A549 (cell line): ENCODE measurements at places on chromosomes 3 and 15. TPM values are rescaled to one million over a fixed set of nuclear protein-coding genes. Genes with fewer than 3 reads are reported as not detected.

DNA sequence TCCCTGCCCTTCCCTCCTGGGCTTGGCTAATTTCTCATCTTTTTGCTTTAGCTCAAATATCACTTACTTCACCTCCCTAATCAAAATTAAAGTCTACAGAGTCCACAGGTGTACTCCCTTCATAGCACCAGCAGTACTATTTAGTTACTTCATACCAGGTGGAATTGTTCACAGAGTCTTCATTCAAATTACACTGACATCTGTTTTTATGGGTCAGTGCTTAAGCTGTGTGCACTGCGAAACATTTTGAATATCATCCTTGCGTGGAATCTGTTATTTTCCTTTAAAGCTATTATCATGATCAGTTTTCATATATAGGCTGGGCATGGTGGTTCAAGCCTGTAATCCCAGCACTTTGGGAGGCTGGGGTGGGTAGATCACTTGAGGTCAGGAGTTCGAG lies 2.7 kb upstream of the SERF2 start:
- no peak for DNase-seq

DNA sequence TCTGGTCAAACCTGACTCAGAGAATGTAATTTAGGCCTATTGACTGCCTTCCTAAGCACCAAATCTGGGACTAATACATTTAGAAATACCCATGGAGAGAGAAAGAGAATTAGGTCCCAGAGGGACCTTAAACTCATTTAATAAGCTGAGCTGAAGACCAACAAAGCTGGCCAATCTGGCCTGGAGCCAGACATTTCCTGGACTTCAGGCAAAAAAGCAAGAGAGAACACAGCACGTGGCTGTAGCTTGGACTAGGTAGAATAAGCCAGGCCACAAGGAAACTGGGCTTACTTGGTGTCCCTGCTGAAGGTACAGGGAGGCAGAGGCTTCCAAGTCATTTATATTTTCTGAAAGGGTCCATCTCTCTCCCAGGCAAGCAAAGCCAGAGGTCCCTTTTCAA lies 88.1 kb downstream of the RTP4 start:
- no peak for DNase-seq

DNA sequence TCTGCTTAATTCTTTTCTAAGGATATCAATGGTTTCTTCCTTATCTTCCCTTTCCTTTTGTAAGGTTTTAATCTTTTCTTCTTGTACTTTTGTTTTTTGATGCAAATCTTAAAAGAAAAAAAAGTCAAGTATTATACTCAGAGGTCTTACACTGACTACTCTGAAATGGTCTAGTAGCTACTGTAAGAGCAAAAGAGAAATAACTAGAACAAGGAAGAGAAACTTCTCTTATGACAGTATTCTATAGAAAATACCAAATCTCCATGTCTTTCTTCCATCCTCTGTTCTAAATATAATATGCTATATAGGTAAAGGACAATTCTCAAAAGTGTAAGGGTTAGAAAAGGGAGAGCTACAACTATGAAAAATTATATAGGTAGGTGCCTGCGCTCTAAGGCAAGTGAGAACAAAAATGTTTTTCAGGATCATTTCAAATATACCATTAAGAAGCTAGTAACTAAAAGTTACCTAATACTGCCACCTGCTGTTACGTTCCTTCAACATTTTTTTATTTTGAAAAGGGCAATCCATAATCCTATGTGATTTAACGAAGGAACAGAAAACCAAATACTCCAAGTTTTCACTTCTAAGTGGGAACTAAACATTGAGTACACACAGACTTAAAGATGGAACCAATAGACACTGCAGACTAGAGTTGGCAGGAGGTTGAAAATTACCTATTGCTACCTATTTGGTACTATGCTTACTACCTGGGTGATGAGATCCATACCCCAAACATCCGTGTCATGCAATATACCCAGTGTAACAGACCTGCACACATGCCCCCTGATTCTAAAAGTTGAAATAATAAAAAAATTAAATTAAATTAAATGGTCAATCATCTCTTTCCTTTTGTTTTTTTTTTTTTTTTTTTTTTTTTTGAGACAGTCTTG lies 36.7 kb downstream of the CIP2A start:
- DNase-seq = peak; percentile 9

GRCh38 chr3:149599236-149599635 lies 58.6 kb downstream of the WWTR1 start:
- DNase-seq = no peak

DNA sequence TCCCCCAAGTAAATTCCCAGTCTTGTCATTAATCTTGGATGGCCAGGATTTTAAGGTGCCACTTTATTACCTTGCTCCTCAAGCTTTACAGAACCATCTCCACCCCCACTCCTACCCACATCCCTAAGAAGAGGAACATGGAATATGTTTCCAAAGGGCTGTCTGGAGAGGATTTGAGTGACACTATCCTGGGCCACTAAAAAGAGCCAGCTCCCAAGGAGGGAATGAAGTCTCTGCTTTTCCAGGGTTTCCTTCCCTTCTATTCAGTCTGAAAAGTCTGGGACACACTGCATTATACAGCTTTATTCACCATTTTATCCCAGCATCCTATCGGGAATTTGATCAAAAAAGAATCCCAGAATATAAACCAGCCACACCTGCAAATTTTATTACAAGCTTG lies 35.6 kb upstream of the MECOM start:
- no peak for DNase-seq

The ATOSA gene
- 7.8 to 10.0 TPM (median 9.2 TPM) in 3 replicates for polyA plus RNA-seq

GRCh38 chr15:42133886-42134502 lies 22.4 kb downstream of the PLA2G4F start:
- peak; percentile 41 for DNase-seq

GRCh38 chr3:153614140-153614539 lies 452.1 kb downstream of the RAP2B start:
- DNase-seq = no peak

The CD276 gene
- 23.6 to 31.0 TPM (median 30.3 TPM) in 3 replicates for polyA plus RNA-seq

DNA sequence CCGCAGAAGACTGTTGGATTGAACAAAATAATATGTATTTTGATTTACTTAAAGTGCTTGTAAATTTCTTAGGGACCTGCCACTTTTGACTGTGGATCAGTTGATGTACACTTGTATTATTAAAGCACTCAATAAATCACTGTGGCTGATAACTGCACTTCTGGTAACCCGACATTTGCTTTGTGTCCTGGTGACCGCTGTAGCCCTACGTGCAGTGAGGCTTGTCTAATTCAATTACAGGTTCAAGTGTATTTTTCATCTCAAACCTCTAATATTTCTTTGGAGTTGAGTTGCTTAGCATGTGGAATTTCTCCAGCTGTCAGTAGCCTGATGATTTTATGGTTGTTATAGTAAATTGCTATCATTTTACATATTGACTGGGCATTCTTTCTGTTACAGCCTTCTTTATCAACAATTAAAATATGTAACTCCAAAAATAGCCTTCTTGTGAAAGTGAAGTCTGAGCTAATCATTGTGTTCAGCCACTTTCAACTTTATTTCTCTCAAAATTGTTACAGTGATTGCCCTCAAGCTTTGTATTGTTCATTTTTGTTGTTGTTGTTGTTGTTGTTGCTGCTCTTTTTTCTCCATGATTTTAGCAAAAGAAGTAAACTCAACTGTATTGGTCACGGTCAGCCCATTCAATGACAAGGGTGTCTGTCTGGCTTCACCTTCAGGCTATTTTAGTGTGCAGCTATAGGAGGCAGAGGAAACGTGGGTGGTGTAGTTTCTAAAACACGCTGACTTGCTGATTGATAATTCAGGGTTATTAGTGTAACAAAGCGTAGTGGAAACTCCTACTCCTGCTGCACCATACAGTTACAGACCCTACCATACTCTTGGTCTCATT lies 215.1 kb upstream of the UBE2E1 start:
- no peak for DNase-seq

DNA sequence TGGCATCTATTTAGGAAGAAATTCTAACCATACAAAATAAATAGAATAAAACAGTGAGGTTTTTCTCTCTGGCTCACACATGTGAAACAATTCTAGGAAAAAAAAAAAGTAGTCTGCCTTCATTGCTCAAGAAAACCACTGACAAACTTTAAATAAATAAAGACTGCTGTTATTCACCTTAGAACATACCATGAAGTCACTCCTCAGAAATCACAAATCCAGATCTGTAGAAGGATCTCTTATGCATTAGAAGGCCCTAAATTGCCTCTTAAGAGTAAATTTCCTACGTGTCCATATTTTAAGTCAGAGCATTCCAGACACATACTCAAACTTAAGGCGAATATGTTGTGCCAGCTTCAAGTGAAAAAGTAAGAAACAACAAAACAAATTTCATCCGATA lies 217.3 kb downstream of the ZIC4 start:
- no peak for DNase-seq

The KLHL18 gene
- polyA plus RNA-seq = 13.6 to 16.2 TPM (median 14.3 TPM) in 3 replicates

DNA sequence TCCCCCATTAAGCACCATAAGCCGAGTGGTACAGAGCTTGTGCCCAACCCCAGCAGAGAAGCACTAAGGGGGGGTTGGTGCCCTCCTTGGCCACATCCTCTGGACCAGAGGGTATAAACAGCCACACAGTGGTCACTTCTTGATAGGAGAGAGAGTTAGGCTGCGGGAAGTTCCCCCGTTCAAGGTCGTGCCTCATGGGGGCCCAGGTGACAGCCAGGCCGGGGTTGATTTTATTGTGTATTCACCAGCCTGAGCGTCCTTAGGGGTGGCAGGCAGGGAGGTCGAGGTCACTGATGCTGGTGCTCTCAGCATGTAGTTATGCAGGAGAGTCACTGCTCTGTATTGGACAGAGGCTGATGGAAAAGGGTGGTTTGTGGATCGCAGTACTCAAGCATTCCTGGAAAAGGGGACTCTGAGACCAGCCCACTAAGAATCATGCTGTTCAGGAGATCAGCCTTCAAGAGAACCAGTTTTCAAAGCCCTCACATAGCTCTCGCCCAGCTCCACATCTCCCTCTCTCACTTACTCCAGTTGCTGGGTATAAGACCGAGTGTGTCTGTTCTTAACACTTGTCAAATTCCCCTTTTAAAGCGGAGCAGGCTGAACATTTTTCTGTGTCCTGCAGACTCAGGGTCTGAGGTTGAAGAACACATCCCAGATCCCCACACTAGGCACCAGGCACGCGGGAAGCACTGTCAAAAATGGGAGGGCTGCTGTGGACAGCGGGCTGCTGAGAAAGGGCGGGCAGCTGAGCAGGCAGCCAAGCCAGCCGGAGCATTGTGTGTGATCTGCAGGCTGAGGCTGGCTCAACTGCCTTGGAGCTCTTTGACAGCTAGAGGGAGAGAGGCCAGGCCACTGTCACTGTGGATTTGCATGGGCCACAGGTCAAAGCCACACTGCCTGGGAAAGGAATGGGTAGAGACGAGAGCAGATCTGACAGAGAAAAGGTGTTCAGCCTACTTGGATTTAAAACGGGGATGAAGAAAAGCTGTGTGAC lies 279.3 kb upstream of the LRRFIP2 start:
- no peak for DNase-seq

DNA sequence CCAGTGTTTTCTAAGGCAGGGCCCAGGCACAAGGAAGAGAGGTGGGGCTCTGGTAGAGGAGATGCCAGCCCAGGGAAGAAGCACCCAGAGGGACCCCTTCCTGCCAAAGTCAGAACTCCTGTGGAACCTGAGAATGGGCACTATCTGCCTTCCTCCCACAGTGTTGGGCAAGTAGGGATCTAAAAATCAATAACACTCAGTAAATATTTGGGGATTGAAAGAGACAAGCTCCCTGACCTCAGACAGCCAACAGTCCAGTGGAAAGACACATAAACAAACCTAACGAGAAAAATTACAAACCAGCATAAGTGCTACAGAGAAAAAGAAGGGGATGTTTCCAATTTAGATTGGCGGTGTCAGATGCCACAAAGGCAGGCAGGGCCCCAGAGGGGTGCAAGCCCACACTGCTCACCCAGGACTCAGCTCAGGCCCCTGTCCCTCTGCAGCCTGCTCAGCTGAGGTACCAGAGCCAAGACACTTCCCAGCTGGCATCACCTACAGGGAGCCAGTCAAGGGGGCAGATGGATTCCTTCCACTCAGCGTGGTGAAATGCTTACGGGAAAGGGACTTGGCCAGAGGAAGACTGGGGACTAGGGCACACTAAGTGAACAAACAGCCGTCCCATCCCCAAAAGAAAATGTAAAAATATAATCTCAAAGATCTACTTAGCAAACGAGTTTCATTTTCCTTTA lies 15.9 kb downstream of the ADCY5 start:
- DNase-seq = no peak

DNA sequence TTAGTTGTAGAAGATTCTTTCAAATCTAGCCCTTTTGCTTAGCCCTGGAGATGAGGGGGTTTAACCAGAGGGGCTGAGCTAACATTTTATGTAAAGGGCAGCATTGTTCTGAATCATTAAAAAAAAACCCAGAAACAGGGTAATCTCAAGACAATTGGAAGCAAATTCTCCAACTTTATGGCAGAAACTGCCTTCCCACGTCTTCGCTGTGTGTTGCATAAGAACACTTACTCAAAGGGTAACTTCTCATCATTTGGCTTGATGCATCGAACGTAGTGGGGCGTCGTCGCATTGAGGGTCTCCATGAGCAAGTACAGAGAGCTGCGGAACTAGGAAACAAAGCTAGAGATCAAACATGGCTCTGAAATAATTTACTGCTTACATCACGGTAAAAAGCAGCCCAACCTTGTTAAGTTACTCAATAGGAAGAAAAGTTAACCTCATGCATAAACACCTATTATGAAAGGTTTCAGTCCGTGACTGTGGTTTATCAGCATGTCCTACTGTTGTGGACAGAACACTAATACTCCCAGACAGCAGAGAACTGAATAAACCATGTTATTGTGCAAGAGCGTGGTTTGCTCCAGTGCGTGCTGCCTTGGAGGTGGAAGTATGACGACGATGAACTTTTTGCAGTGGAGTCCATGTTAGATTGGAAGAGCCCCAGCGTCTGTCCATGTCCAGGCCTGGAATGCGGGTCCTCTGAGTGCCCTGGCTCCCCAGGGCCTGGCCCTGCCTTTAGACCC lies 48.7 kb downstream of the MYO5C start:
- DNase-seq = no peak

- no peak for DNase-seq
These were observed 400.2 kb upstream of the TBL1XR1 start for GRCh38 chr3:177597311-177598096.

DNA sequence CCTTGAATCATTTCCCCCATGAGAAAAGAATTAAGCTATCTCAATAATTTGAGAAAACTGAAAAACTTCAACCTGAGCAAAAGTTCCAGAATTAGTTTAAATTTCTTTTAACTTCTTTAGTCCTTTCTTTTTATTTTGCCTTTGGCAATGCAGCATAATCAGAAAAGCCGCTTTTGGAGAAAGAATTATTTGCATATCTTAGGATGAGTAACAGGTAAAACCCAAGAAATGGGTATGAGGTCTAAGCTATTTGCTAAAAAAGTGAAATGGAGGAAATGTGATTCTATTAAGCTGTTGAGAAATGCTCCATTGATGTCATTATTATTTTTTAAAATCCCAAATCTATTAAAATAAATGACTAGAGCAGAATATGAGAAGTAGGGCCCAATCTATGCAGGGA lies 1238.3 kb upstream of the GBE1 start:
- DNase-seq = no peak

DNA sequence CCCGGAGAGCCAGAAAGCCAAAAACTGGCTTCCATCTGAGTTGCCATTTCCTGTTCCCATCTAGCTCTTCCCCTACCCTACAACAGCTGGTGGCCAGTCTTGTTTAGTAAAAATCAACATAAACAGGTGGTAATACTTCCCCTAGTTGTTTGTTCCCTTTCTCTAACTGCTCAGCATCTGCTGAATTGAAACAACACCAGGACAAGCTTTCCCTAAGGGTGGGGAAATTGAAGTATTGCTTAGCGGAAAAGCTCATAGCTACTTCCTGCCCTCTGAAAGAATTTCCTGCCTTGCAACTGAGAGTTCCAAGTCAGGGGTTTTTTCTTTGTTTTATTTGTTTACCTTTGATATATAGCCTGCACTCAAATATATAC lies 66.8 kb downstream of the HMG20A start:
- DNase-seq = no peak
